MM.1S (cell line): ENCODE measurements at places on chromosomes 12 and 14.
A peak's percentile ranks its signal among the peaks of the same experiment; 100 is the strongest.

- peak; percentile 79 for DNase-seq
Observed at GRCh38 chr14:53894456-53894855, 62.2 kb downstream of the BMP4 start.

DNA sequence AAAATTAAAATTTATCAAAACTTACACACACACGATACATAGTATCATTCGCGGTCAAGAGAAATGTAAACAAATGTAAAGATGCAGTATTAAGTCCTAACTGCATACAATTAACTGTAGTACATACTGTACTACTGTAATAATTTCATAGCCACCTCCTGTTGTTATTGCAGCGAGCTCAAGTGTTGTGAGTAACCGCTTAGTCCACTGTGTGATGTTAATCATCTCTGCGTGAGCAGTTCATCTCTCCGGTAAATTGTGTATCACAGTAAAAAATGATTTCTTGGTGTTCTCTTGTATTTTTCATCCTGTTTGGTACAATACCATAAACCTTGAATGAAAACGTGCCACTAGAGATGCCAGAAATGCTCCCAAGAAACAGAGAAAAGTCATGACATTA is 6.5 kb downstream of the EPS8 start:
- no peak for DNase-seq

GRCh38 chr12:93571925-93572711 is at the start of gene SOCS2:
Gene SOCS2, plus strand, starts transcription at chr12:93572675. Its CDS starts 223 bp downstream, at chr12:93572898.
- DNase-seq, result peak; percentile 45

- no peak for DNase-seq
Observed at GRCh38 chr12:113942209-113942608, 23.9 kb downstream of the RBM19 start.

DNA sequence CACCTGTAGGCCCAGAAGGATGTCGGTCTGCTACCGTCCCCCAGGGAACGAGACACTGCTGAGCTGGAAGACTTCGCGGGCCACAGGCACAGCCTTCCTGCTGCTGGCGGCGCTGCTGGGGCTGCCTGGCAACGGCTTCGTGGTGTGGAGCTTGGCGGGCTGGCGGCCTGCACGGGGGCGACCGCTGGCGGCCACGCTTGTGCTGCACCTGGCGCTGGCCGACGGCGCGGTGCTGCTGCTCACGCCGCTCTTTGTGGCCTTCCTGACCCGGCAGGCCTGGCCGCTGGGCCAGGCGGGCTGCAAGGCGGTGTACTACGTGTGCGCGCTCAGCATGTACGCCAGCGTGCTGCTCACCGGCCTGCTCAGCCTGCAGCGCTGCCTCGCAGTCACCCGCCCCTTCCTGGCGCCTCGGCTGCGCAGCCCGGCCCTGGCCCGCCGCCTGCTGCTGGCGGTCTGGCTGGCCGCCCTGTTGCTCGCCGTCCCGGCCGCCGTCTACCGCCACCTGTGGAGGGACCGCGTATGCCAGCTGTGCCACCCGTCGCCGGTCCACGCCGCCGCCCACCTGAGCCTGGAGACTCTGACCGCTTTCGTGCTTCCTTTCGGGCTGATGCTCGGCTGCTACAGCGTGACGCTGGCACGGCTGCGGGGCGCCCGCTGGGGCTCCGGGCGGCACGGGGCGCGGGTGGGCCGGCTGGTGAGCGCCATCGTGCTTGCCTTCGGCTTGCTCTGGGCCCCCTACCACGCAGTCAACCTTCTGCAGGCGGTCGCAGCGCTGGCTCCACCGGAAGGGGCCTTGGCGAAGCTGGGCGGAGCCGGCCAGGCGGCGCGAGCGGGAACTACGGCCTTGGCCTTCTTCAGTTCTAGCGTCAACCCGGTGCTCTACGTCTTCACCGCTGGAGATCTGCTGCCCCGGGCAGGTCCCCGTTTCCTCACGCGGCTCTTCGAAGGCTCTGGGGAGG is at the start of gene LTB4R:
Gene LTB4R (plus strand): TSS at position 857 of the 959 bp plus-strand sequence. CDS start 4,150 bp downstream, outside the sequence.
- DNase-seq, result peak; percentile 61

- no peak for DNase-seq
Observed at GRCh38 chr14:41758011-41758665, 151.5 kb downstream of the LRFN5 start.

GRCh38 chr12:18281941-18282340 is 20.6 kb downstream of the PIK3C2G start:
- no peak for DNase-seq

DNA sequence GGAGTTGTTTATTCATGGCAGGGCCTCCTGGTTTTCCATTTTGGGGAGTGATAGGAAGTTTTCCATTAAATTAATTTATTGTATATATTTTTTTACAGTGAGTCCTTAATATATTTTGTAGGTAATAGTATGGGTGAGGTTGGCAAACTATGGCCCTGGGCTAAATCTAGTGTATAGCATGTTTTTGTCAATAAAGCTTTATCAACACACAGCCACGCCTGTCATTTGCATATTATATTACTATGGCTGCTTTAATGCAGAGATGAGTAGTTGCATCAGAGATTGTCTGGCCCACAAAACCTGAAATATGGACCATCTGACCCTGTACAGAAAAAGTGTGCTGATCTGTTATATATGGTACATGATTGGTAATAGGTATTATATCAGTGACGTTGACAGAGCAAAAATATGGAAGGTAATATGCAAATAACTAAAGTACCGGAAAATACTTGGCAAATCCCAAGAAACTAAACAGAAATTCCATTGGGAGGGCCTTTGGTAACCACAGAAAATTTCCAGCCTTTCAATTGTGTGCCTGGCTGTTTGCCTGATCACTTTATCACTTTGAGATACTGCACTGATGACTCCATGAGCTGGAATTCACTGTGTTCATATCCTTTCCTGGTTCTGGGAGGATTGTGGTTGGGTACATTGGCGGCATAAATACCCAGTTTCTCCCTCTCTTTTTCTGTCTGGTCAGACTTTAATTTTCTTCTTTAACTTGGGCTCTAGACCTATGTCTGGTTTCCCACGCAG is 61.7 kb upstream of the RFLNA start:
- no peak for DNase-seq
